Activated CD4-positive, alpha-beta T cell treated with anti-CD3 and anti-CD28 coated beads for 1 hour (primary cell): ENCODE measurements at places on chromosomes 5 and 9.

- DNase-seq, result no peak
Observed at GRCh38 chr5:17114715-17115599, 102.5 kb upstream of the BASP1 start.

- DNase-seq, result no peak
Observed at GRCh38 chr9:135012166-135012565, 75.3 kb upstream of the OLFM1 start.

GRCh38 chr9:74036549-74037231 is 460.4 kb upstream of the RORB start:
- no peak for DNase-seq

GRCh38 chr5:158492841-158493242 is 606.9 kb downstream of the EBF1 start:
- no peak for DNase-seq

- DNase-seq, result no peak
Observed at GRCh38 chr9:79807971-79808370, 236.2 kb downstream of the TLE4 start.

DNA sequence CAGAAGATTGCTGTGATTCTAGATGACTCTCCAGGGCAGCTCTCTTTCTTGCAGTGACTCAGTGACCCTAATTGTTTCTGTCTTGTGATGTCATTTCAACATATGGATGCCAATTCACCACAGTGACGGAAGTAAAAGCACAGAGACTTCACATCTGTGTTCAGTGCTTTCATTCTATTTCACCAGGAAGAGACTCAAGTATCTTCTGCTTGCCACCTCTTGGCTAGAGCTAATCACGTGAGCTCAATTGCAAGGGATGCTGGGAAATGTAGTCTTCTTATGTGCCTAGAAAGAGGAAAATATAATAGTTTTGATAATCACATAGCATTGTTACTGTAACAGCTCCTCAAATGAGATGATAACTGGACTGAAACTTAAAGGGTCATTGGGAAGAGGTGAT is 453.3 kb upstream of the KLF4 start:
- no peak for DNase-seq

DNA sequence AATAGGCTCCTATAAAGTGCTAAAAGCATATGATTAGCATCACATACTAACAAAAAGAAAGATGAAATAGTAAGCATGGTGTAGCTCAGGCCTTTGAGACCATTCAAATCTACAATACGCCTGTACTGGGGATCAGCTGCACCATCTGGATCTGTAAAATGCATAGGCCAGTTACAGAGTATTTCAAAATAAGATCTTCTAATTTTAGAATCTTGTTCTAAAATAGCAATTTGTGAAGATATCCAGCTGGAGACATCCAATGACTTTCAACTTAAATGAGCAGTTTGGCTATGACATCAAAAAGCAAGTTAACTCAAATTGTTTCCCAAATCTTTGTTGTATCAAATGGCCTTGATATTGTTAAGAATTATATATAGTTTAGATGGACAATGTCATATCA is 386.3 kb downstream of the MRPS30 start:
- no peak for DNase-seq

DNA sequence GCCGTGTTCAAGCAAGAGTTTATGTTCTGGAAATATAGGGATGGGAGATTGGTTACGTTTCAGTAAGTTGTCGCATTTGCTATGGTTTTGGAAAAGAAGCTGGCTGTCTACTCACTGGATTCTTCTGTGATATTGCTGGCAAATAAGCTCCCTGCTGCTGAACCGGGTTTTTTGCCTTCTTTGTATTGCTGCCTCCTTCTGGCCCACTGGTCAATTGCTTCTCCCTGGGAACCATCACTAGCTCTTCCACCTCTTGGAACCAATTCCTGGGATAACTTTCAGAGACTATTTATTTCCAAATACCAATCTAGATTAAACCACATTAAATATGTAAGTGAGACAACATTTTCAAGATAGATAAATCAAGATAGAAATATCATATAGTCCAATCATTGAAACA is 43.0 kb downstream of the NUDT12 start:
- DNase-seq, result no peak

DNA sequence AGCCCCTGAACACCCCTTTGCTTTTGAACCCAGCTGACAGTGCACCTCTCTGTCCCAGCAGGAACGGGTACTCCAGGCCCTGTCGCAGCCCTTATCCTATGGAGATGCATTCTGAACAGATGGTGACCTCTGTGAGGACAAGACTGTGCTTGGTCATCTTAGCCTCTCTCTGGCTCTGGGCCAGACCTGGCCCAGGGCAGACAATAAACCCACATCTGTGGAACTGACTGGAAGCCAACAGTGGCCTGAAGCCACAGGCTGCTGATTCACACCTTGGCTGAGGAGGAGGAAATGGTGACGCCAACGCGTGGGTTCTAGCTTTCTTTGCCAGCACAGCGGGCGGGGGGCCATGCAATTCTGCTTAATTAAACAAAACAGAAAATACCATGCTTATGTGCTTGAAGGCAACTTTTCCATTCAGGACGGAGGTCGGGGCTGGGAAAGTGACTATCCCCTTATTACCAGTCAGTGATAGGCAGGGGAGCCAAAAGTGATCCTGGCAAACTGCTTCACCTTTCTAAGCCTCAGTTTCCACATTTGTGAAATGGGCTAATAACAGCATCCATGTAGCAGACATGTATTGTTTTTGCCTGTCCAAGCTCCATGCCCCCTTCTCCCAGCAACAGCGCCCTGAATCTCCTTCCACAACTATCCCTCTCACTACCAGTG is 10.8 kb downstream of the SH3PXD2B start:
- DNase-seq, result no peak

- DNase-seq, result peak; percentile 8
Observed at GRCh38 chr5:132459983-132460838, 30.4 kb downstream of the IRF1 start.

- no peak for DNase-seq
Observed at GRCh38 chr9:72691671-72692070, 170.3 kb downstream of the TMC1 start.

DNA sequence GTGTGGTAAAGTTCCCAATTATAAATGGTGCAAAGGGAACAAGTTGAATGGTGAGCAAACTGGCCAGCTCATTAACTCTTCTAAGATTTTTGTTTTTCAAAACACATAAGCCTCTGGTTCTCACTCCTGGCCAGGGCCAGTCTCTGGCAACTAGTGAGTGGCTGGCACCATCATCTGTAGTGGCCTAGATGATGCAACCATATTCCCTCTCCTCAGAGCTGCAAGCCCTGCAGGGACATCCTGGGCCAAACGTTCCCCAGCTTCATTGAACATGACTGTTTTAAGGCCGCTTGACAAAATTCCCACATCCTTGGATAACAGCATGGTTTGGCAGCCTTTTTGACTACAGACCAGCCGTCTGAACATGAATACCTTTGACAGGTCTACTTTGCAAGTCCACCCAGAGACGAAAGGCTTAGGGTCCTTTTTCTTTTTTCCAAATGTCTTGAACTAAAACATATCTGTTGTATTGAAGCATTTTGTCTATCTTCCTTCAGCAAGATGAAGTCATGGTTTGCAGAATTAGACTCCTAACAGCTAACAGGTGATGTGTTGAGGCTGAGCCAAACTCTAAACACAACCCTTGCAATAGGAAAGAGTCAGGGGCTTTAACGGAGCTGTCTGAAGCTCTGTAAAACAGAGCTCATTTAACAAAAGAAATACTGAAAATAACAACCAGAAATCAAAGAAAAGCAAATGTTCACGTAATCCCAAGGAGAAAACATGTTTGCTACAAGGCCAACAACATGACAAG is 23.8 kb downstream of the MACROH2A1 start:
- no peak for DNase-seq

- no peak for DNase-seq
Observed at GRCh38 chr5:4313138-4313537, 717.5 kb downstream of the IRX1 start.

DNA sequence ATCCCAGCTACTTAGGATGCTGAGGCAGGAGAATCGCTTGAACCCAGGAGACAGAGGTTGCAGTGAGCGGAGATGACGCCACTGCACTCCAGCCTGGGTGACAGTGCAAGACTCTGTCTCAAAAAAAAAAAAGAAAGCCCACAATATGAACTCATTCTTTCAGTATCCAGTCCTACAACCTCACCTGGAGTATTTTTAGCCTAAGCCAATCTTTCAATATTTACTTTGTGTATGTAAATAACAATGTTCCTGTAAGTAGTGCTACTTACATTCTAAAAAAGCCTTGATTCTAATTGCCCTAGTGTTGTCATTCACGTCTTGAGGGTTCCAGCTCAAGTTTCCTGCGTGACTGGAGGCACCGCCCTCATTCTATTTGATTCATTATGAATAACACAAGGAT is 62.0 kb downstream of the BHMT start:
- DNase-seq, result no peak

- no peak for DNase-seq
Observed at GRCh38 chr5:28691526-28691925, 1653.1 kb upstream of the CDH9 start.

- DNase-seq, result no peak
Observed at GRCh38 chr5:39800042-39800601, 375.3 kb upstream of the DAB2 start.

- no peak for DNase-seq
Observed at GRCh38 chr9:132334364-132334763, 20.4 kb downstream of the SETX start.

- DNase-seq, result no peak
Observed at GRCh38 chr9:115063058-115063845, 54.7 kb downstream of the TNC start.

DNA sequence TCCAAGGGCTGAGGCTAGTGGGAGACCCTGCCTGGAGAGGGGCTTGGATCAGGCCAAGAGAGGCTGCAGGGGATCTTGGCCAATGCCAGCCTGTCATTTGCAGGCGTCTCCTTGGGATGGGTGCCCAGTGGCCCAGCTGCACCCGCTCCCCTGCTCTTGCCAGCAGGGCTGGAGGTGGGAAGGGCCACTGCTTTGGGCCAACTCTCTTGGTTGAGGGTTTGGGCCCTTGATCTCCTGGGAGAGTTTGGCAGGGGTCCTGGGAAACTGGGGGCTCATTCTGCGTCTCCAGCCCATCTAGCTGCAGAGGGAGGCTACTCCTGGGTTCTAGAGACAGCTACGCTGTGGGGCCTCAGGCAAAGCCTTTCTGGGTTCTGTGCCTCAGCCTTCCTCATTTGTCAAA is 10.5 kb downstream of the PSD2 start:
- no peak for DNase-seq

- DNase-seq, result no peak
Observed at GRCh38 chr9:81776834-81777233, 87.5 kb upstream of the TLE1 start.

DNA sequence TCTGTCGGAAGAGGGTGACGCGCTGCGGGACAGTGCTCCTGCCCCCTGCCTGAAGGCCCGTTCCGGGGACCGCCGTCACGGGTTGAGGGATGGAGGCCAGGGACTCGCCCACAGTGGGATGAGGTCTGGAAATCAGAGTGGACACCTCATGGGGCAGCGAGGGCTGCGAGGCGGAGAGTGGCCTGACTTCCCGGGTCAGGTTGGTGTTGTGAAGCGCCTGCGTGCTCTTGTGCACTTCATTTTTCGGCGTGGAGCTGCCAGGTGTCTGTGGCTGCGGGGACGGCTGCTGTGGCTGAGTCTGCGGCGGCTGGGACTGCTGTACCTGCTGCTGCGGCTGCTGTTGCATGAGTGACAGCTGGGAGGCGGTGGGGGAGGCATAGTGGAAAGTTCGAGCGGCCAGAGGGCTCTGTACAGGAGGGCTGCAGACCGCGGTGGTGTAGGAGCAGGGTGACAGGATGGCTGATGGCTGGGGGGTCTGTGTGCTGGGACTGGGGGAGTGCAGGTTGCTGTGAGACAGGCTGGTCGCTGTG is 434.1 kb downstream of the HCN1 start:
- DNase-seq, result no peak

GRCh38 chr9:91820126-91820750 is 129.8 kb downstream of the ROR2 start:
- no peak for DNase-seq

- DNase-seq, result peak; percentile 50
Observed at GRCh38 chr9:127779136-127779981, 893 bp upstream of the SH2D3C start.

DNA sequence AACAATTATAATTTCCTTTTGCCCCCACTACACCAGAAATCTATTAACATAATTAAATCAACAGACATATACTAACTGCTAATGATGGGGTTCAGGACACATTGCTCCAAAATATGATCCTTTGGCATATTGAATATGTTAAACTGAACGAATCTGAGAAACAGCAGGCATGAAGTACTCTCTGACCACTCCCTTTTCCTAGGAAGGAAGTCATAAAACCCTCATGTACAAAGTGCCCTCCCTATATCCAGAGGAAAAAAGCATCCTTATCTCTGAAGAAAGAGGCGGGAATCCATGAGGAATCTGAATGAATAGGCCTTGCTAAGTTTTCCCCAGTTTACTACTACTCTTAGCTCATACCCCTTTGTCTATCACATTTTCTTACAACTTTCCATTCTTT is 67.9 kb downstream of the ADAMTS6 start:
- no peak for DNase-seq

DNA sequence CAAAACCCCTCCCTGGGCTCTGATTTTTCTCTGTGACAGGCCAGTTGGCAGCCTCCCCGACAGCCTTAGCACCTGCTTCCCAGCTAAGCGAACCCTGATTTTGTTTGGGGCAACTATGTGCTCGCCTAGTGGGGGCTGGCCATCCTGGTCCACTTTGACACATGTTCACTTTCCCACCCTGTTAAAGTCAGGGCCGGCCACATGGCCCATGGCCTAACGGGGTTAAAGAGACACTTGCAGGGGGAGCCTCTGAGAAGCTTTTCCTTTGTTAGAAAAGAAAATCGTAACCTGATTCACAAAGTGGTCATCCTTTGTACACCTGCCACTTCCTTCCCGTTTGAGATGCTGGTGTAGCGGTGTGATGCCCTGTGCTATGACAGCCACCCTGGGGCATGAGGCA is 1.3 kb upstream of the CACNA1B start:
- no peak for DNase-seq

DNA sequence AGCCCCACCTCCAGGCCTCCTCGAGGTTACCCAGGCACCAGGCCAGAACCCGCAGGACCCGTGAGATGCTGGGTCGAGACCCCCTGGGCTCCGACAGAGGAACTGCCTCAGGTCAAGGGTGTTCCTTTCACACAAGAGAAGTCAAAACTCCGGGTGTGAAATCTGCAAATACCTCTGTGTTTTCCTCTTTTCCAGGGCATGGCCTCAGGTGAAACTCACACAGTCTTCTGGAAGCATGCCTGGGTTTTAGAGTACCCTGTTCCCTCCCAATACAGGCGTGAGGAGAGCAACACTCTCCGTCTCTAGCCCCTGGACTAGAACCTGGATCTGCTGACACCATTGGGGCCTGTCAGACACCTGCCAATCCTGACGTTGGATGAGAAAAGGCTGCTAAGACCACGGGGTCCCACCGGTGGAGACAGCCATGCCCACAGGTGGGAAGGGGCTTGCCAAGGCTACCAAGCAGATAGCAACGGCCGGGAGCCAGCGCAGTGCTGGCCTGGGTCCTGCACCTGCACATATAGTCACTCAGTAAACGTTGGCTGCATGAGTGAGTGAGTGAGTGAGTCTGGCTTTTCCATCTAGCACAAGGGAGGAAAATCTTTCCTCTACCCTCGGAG is 182.0 kb upstream of the PPP1R26 start:
- DNase-seq, result no peak

GRCh38 chr9:69249337-69249736 is 75.3 kb downstream of the TJP2 start:
- DNase-seq, result no peak

- DNase-seq, result no peak
Observed at GRCh38 chr9:130532426-130533080, 46.8 kb upstream of the FUBP3 start.
